ENCODE measurements at places on chromosomes 3 and 15.

- DNase-seq = no peak
Measured at GRCh38 chr3:151386056-151386455, 1.5 kb upstream of the P2RY12 start.

DNA sequence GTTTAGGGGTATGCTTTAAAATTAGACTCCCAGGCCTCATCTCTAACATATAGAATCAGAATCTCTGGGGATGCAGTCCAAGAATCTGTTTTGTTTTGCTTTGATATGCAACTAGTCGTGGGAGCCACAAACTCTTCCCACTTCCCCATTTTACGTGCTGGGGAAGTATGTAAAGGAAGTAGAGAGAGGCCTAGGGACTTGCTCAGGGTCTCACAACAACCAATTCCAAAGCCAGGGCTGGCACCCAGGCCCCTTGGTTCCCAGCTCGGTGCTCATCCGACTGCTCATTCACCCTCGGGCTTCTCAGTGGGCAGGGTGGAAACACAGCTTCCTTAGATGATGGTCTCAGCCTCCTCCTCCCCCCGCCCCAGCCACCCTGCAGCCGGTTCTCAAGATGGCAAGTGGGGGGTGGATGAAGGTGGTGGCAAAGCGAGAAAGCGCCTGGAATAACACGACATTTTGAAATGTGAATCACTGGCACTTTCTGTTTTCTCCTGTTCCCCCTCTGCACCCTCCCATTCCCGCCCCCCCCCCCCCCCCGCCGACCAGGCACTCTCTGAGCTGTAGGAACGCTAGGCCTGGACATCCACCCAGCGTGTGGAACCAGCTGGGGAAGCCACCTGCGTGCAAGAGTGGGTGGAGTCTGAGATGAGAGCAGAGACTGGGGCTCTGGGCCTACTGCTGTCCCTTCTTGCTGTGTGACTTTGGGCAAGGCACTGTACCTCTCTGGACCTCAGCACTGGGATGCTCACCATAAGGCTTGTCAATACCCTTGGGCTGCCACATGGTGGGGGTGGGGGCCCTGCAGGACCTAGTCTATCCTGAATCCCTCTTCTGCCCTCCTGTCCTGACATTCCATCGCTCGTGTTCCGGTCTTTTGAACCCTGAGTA is 214.5 kb downstream of the RPLP1 start:
- DNase-seq = no peak

GRCh38 chr3:112424394-112424793 is 74.9 kb downstream of the BTLA start:
- DNase-seq = no peak

DNA sequence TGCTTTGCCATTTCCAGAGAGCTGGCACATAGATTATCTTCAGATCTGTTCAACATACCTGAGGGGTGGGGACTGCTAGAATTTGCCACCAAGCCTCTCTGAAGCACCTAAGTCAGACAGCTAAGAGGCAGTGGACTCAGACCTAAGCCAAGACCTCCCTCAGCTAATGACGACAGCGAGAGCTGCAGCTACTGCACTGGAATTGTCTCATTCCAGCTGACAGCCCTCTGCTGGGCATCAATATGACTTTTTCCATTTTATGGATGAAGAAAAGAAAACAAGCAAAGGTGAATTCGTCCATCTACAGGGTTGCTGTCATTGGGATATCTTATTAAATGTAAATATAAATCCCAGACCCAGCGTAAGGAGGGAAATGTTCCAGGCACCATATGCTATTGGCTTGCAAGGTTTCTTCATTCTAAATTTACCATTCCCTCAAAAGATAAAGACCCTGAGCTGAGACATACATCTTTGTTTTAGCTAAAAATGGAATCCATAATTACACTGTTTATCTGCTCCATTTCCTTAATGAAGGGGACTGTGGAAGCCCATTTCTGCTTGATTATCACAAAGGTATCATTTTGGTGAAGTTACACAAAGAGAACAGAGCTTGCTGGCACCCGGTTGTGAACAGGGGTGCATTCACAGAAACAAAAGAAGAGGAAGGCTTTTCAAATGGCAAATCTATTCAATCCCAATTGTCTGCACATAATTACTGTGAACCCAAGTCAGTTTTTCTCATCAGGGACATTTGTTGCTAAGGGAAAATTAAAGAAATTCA is 85.5 kb upstream of the LRTM1 start:
- DNase-seq = no peak

DNA sequence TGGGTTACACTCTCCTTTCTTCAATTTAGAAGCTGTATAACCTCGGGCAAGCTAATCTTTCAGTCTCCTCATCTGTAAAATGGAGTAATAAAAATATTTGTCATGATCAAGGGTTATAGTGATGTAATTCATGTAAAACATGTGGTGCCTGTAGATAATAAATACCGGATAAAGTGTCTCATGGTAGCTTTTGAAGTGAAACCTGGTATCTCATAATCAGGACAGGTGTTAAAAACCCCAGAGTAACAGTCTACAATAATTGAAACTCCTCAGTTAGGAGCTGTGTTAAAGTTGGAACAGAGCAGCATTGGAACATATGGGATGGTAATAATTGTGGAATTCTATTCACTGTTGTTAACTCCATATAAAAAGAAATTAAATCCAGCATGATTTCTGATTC is 884 bp upstream of the KNL1 start:
- DNase-seq = no peak

GRCh38 chr15:43800286-43801141 is at the start of gene HYPK:
Gene HYPK, plus strand, starts transcription at chr15:43800599. Its CDS starts 24 bp downstream, at chr15:43800623.
- peak; percentile 83 for DNase-seq

DNA sequence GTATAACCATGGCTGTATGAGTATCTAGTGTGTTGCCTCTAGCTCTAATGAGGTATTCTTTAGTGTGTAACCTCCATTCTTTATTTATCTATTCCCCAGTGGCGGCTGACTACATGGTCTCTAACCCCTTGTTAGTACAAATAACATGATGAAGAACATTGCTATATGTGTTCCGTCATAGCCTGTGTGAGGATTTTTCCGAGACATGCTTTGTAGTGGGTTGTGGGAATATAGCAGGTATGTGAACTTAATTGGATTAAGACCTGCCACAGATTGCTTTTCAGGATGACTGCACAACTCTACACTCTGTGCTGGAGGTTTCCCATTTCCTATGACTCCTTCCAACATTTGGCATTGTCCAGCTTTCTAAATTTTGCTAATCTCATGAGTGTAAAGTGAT is 563.4 kb downstream of the ROBO1 start:
- DNase-seq = no peak

DNA sequence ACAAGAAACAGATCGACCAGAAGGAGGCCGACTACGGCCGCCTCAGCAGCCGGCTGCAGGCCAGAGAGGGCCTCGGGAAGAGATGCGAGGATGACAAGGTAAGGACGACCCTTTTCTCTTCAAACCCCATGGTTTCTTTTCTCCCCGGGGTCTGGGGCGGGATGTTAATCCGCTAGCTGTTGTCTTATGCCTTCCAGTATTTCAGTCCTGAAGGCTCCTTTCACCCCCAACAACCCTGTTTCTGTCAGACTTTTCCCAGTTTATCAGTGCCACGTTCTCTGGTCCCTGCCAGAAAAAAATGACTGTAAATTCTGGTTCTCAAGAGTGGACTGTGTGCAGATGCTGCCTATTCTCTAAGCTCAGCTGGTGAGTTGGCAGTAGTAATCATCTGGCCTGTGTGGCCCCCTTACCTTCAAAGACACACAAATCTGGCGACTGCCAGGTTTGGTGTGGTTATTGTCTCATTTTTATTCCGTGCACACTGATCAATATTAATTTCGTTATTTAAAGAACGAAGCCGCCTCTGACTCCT is 806 bp downstream of the GOLM2 start:
- no peak for DNase-seq

GRCh38 chr3:126107957-126108675 is 24.2 kb upstream of the SLC41A3 start:
- no peak for DNase-seq

DNA sequence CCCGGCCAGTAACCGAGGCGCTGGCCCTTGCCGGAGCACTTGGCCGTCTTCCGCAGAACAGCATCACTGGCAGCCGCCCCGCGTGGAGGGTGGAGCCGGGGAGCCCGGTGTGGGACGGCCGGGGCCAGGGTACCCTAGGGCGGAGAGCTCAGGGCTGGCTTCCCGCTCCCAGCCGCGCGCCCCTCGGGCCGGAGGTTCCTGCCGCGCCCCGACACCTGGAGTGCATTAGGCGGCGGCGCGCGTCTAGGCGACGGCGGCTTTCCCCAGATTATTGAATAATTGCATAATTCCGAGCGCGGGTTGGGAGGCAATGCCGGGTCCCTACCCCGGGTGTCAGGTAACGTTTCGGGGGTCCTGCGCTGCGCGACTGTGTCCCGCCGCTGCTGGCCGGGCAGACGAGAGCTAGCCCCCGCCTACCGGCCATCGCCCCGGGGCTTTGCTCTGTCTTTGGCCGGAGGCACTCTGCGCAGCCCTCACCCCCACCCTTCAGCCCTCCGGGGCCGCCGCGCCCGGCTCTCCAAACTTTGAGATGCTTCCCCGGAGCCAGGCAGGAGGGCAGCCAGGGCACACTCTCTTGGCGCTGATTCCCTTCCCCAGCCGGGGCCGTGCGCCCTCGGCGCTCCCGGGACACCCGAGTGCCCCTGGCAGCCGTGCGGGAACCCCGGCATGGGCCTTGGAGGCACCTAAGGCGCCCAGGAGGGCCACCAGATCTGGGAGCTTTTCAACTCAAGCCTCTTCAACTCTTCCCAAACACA is 749 bp downstream of the ITGA11 start:
- DNase-seq = no peak

DNA sequence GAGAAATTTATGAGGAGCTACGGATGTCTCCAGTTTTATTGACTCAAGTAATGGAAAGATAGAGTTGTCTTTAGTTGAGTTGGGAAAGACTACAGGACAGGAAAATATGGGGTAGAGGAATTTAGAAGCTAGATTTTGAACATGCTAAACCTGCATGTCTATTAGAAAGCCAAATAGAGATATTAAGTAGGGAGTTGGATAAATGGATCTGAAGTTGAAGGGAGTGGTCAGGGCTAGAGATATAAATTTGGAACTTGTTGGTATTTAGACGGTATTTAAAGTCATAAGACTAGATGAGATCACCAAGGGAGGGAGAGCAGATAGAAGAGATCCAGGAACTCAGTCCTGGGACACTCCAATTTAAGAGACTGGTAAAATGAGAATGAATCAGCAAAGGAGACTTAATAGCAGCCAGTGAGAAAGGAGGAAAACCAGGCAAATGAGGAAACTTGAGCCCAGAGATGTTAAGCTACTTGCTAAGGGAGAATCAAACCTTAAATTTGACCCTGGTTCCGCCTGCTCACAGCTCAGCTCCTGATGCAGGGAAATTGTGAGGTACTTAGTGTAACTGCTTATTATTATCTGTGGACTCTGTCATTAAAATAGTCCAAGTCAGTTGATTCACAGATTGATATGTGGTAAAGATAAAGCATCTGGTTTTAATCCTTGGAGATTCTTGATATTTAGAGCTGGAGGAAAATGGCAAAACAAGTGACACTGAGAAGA is 35.8 kb downstream of the ABI3BP start:
- DNase-seq = no peak

DNA sequence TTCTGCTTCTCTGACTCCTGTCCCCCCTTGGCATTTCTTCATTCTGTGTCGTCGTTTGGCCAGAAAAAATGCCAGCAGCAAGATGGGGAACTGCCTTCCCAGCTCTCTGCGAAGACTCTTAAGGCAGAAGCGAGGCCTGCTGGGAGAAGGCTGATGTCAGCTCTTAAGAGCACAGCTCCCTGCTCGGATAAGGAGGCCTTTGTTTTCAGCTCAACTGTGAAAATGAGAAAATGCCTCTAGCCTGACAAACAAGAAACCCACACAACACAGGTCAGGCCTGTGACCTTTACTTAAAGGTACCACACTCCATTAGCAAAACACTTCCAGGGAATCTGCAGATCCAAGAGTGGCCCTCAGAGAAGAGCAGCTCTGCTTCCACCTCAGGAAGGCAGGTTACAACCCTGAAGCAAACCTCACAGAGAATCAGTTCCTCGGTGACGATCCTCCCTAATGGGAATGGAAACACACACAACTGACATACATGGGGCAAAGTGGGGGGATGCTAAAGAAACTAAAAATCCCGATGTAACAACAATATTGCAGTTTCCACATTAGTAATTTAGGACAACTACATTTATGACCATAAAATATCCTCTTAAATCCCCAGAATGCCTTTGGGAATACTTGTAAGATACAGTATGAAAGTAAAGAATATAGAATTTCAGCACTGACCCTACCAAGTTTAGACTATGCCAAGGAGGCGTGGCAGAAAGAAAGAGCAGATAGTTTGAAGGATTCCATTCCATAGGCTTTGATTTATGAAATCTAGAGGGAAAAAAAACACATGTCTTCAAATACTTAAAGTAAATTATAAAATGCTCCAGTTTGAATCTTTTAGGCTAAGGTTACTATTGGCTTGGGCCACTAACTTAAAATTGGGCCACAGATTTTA is 52.1 kb downstream of the VGLL4 start:
- DNase-seq = no peak

DNA sequence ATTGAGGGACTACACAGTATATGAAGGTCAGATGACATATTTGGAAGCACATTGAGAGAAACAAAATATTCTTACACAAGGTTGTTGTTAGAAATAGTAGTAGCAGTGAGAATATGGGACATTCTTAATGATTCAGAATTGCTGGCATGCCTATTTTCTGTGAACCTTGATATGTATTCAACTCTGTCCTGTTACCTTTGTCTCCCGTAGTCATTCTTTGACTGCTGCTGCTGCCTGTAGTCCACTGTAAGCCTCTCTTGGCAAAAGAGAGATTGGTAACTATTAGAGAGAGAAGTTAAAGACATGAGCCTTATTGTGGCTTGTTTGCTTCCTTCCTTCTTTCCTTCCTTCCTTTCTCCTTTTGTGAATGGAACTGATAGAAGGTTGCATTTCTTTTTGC is 64.5 kb downstream of the TCF12 start:
- DNase-seq = no peak

DNA sequence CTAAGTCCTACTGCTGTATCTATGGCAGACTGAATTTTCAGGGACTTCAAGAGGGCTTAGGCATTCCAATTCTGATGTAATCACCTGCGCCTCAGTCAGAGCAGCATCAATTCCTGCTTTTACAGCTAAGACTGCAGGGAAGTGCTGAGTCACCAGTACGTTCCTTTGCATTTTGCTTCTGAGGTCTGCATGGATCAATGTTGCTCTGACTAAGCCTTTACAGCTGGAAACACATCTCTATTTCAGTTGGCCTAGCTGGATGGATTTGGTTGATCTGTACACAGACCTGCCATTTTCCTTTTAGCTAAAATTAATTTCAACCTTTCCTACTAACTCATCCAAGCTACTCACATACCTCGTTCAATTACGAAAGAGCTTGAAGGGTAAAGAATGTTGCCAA is 51.3 kb downstream of the ETV5 start:
- no peak for DNase-seq

GRCh38 chr15:52706091-52706490 is 26.9 kb upstream of the ATOSA start:
- no peak for DNase-seq

DNA sequence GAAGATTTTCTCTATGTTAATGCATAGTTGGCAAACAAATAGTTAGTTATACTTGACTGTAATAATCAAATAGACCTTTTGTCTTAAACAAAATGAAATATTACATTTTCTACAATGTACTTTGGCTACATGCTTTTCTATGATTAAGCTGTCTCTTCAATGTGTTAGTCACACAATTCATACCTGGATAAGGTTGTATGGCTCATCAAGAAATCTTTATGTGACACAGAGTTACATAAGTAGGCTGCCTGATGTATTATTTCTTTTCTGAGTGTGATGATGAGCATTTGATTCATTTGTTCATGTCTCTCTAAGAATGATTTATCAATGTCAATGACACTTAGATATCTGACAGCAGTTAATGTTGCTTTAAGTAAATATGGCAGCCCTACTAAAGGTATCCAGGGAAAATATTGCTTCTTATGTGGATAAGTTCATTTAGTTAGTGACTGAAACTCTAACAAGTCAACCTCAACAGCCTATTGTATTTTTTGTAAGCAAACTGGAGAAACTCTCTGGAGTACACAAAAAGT is 157.4 kb upstream of the SOX2 start:
- no peak for DNase-seq

Data from stimulated activated CD4-positive, alpha-beta T cell treated with anti-CD3 and anti-CD28 coated beads, Interleukin-1b, Interleukin-23, amount 100 ng/mL, for 1 hour (primary cell).